ENCODE measurements at places on chromosomes 2 and 18.

GRCh38 chr18:49865401-49865800 is 52.1 kb upstream of the ACAA2 start:
- no peak for DNase-seq

- no peak for DNase-seq
Measured at GRCh38 chr2:69489793-69490192, 52.6 kb upstream of the NFU1 start.

- DNase-seq, result no peak
Measured at GRCh38 chr2:107018366-107018765, 132.4 kb upstream of the ST6GAL2 start.

- no peak for DNase-seq
Measured at GRCh38 chr18:427005-427404, 73.5 kb downstream of the COLEC12 start.
